ENCODE measurements at places on chromosomes 4 and X.

- no peak for DNase-seq
Measured at GRCh38 chr4:87974856-87975462, 555 bp upstream of the SPP1 start.

DNA sequence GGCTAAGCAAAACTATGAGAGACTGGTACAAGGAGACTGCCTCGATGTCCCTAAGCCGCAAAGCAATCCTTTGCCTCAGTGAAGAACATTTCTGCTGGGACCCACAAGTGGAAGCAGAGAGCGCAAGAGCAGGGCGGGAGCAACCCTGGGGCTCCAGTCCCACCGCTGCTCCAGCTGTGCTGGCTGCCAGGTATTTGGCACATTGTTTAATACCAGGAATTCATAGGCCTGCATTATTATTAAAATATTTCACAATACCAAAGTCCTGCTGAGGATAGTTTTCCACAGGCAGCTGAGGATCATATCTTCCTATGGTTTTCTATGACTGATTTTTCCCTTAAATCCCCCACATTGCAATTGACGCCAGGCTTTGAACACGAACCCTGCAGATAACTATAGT, 163.5 kb upstream of the TLL1 start:
- DNase-seq: no peak

GRCh38 chr4:43842594-43842993, 606.0 kb downstream of the KCTD8 start:
- DNase-seq: no peak

GRCh38 chr4:83917572-83917971, 381.7 kb downstream of the GPAT3 start:
- DNase-seq: no peak

DNA sequence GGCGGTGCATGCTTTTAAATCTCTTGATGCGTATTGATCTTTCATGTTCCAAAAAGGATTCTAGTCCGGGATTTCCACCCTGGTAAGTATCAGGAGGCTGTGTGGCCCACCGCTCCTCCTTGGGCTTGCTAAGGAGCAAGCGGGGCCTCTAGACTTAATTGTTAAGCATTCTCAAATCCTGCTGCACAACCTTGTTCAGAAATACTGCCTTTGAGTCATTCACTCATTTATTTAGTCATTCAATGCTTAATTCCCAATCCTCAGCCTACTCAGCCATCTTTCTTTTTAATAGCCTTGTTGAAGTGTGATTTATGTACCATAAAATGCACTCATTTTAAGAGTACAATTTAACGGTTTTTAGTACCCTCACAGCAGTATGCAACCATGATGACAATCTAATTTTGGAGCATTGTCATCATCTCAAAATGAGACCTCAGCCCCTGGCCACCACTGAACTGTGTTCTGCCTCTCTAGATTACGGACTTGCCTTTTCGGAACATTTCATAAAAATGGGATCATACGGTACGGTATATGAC, 15.6 kb upstream of the SLC2A9 start:
- no peak for DNase-seq

DNA sequence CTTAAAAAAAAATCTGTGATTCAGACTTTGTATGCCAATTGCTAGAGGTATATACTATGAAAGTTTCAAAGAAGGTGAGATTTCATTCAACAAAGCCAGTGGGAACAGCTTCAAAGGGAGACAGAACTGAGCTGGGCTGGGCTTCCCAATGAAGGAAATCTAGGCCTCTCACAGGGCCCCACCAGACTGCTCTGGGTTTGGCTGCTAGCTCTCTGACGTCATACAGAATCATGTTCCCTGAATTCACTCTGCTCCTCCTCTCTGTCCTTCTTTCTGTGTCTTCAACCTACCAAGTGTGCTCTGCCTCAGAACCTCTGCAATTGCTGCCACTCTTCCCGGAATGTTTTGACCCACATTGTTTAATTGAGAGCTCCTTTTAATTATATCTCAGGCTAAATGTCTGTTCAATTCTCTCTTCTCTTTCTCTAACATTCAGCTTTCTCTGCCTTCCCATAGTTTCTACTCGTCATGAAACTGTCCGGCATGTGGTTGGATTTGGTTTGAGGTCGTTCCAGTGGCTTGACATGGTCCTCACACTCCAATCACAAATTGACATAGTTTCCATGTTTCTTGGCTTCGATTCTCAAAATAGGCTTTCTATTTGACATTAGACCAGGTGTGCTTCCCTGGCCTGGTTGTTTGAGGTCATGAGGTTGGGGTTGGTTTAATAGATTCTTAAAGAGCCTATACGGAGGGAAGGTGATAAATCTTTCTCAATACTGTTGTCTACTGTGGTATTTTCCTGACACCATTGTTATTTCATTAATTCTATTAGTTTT, 282.1 kb upstream of the EMCN start:
- DNase-seq: no peak

GRCh38 chrX:40086569-40087335, 11.0 kb downstream of the BCOR start:
- DNase-seq: peak; percentile 66

- no peak for DNase-seq
Measured at GRCh38 chrX:16511796-16512776, 137.9 kb upstream of the S100G start.

DNA sequence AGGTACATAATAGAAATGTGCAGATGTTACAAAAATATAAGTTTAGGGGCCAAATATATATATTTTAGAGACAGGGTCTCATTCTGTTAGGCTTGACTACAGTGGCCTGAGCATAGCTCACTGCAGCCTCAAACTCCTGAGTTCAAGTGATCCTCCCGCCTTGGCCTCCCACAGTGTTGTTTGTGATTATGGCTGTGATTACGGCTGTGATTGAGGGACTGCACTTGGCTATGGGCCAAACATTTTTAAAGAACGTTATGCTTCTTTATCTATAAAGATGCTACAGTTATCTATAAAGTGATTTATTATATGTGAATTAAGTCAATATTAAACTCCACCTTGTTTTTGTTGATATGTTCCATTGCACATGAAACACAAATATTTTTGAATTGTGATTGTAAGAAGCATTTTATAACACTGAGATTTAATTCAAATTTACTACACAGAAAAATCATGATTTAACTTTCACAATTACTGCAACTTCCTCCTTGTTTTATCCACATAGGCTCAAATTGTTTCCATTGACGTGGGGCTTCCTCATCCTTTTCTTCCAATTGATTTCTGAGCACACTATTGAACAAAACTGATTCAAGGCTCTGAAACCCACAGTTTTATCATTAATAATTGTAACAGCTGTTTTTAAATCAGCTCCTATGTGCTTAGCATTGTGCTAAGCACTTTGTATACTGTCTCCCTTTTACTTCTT, 68.4 kb upstream of the BMPR1B start:
- no peak for DNase-seq

- no peak for DNase-seq
Measured at GRCh38 chr4:151641167-151641566, 119.6 kb downstream of the GATB start.

DNA sequence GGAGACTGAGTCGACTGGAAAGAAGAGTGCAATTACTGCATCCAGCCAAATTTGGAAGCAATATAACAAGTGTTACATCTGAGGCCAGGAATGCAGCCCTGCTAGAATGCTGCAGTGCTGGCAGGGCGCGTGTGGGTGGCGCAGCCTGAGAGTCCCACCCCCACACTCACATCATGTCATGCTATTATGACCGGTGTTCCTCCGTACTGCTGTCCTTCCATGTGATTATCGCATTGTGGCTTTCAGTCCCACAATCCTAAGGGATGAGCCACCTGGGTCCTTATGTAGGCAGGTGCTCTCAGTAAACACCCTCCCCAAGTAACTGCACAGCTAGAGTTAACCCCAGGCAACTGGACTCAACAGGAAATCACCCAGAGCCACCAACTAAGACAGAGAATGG, 122.6 kb upstream of the CPEB2 start:
- no peak for DNase-seq

DNA sequence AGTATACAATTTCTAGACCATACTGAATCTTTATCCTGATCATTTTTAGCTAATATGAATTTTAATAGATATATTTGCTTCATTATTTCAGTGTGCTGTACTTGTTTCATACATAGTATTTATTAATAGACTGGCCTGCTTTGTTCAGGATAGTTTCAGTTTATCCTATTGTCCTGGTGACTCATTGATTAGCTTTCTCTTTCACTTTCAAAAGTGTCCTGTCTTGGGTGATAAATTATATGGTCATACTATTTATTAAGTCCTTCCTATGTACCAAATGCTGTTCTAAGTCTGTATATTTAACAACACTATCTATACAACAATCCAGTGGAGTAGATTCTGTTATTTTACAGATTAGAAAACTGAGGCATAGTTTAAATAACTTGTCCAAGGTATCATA, 153.8 kb upstream of the RAPGEF2 start:
- DNase-seq: no peak

DNA sequence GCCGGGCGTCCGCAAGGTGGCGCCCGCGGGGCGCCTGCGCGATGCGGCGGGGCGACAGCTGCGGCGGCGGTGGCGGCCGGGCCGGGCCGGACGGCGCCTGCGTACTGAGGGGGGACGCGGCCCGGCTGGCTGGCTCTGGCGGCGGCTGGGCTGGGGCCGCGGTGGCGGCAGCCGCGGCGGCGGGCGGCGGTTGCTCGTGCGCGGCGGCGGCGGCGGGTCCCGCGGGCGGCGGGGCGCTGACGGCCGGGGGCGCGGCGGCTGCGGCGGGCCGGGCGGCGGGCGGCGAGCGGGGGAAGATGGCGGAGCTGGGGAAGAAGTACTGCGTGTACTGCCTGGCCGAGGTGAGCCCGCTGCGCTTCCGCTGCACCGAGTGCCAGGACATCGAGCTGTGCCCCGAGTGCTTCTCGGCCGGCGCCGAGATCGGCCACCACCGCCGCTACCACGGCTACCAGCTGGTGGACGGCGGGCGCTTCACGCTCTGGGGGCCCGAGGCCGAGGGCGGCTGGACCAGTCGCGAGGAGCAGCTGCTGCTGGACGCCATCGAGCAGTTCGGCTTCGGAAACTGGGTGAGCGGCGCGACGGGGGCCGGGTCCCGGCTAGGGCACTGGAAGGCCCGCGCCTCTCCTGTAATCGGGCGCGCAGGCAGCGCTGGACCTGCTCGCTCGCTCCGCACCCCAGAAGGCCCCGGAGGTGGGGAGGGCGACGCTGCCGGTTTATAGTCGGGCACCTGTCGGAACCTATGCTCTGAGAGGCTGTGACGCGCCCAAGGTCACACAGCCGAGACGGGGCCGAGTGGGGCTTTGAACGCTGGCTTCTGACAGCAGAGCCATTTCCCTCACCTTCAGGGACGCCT, at the start of gene TADA2B:
TADA2B (plus strand) TSS at position 89 of the 853 bp plus-strand sequence; CDS start at position 297, 208 bp downstream.
- DNase-seq: peak; percentile 76

DNA sequence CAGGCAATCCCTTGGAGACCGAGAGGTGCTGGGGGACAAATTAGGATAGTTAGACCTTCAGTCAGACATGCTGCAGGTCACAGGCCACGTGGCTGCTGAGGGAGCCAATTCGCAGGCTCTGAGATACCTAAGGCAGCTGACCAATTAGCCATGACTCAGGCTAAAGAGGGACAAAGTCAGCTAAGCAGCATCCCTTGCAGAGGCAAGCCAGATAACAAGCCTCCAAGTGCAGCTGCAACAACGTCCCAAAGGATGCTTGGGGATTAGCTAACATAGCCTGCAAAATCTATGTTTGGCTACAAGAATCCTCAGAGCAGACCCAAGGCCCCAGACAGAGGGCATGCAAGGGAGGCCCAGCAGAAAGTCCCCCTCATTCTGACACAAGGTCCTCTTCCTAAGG, 93.5 kb downstream of the SEL1L3 start:
- no peak for DNase-seq

- no peak for DNase-seq
Measured at GRCh38 chr4:128649161-128649560, 160.3 kb upstream of the JADE1 start.

- DNase-seq: peak; percentile 49
Measured at GRCh38 chr4:83328521-83329187, 6.0 kb downstream of the HPSE start.

- DNase-seq: no peak
Measured at GRCh38 chr4:185357733-185358440, 37.8 kb downstream of the LRP2BP start.

- no peak for DNase-seq
Measured at GRCh38 chr4:53075162-53075785, 213.2 kb downstream of the RASL11B start.

DNA sequence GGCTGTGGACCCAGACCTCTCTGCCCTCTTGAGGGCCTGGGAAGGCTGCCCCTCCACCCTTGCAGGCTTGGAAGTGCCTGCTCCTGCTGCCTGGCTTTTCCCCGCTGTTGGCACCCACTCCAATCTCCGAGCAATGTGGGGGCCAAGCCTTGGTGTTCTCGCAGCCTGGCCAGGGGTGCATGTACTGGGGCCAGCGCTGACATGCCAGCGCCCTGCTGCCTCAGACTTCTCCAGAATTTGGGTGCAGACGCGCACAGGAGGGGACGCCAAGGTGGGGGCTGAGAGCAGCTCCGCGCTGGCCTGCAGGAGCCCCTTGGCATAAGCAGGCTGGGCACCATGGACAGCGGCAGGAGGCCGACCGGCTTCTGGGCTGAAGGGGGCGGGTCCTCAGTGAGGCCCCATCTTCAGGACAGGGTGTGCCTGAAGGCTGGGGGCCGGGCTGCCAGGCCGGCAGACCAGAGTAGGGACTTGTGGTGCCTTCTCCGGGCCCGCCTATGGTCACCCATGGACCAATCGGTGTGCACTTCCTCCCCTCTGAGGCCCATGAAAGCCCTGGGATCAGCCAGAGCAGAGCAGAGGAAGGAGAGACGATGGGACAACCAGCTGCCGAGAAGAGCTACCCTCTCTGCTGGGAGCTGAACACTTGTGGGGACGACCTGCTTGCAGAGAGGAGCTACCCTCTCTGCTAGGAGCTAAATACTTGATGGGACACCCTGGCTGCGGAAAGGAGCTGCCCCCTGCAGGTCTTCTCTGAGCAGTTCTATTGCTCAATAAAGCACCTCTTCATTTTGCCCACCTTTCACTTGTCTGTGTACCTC, 118.3 kb downstream of the DNAAF6 start:
- peak; percentile 83 for DNase-seq

GRCh38 chr4:134533068-134533467, 331.5 kb upstream of the PABPC4L start:
- DNase-seq: no peak

DNA sequence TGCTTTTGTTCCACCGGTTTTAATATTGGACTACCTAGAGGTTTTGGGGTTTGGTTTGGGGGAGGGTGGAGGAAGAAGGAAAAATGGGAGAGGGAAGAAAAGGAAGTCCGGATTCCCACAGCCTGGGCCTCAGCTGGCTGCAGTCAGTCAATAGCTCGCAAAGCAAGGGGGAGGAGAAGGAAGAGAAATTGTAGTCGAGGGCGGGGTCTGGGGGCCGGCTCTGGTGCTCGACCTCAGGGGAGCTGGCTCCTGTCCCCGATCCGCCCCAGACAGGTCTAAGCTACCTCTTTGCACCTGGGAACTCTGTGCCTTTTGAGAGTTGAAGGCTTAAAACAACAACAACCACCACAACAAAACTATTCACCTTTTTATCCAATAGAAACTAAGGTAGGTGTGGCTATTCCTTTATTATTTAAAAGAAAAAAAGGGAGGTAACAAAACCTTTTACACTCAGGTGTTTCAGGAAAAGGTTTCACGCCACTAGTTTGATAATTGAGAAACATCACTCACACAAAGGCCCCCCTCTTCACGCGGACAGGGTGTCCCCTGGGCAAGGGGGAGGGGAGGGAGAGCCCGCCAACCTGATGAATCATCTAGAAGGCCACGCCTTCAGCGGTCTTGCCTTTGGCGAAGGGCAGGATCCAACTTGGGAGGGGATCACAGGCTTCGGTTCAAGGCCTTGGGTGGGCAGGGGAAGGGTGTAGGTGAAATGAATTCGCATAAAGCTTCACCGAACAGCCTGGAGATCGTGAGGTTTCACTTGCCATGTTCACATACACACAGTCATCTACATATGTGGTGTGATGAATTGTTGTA, 1.6 kb upstream of the LNX1 start:
- DNase-seq: peak; percentile 60

GRCh38 chrX:133921764-133922389, 63.5 kb downstream of the GPC3 start:
- peak; percentile 58 for DNase-seq

Data from ecto neural progenitor cell (in vitro differentiated cells).